ENCODE measurements at places on chromosomes 7 and 10.

DNA sequence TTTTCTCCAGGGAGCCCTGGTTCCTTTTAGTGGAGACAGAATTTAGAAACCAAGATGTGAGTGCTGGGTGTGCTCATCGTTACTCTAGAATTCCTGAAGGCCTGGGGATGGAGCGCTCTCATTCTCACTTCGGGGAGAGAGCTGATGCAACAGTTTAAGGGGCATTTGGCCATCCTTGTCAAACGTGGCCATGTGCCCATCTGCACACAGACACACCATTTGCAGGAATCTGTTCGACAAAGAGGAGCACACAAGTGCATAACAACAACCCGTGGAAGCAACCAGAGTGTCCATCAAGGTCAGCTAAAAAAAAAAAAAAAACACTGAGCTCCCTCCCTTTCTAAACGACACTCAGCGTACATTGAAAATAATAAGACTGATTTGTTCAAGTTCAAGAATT is 23.0 kb upstream of the RET start:
- no peak for DNase-seq

- no peak for DNase-seq
These were observed 107.4 kb downstream of the STRA8 start for GRCh38 chr7:135341049-135341448.

GRCh38 chr10:112295853-112296830 is 12.9 kb downstream of the TECTB start:
- no peak for DNase-seq

- no peak for DNase-seq
These were observed 2.0 kb downstream of the MNX1 start for GRCh38 chr7:157008206-157009169.

GRCh38 chr10:127736222-127736914 is 617 bp upstream of the FOXI2 start:
- no peak for DNase-seq

- DNase-seq = no peak
These were observed 248.7 kb downstream of the FZD1 start for GRCh38 chr7:91512958-91513357.

DNA sequence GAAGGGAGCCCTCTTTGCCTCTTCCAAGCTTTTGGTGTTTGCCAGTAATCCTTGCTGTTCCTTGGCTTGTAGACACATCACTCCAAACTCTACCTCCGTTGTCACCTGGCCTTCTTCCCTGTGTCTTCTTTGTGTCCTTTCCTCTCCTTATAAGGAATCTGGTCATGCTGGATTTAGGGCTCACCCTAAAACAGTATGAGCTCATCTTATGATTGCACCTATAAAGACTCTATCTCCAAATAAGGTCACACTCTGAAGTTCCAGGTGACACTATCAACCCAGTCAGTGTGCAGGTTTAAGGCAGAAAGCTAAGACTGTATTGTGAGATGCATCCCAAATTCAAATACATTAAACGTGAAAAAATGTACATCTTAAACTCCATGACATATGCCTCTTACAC is 49.0 kb upstream of the ZRANB1 start:
- DNase-seq = no peak

GRCh38 chr7:44967571-44968446 is 11.0 kb downstream of the MYO1G start:
- DNase-seq = no peak

DNA sequence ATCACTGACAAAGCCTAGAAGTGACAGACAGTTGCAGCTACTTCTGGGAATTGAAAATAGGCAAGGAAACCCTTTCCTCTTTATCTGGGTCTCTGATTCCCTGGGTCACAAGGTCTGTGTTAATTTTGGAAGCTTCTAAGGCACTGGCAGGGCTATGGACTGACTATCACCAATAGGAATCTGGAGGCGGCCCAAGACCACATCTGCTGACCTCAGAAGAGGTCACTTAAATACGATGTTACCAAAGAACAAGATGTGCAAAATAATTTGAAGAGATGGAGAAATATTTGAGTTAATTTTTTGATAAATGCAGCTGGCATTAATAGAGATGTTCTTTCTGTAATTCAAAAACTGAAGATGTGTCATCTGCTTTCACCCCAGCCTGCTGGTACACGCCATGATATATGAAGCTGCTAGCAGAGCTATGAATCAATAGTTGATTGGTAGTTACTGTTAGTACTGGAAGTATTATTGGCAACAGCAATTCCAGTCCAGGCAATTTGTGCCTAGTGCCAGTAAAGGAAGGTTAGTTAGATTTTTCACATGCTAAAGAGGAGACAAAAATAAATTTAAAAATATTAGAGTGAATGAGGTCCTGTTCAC is 5.5 kb upstream of the STEAP4 start:
- no peak for DNase-seq

GRCh38 chr10:127148933-127149220 is 47.5 kb downstream of the INSYN2A start:
- no peak for DNase-seq

DNA sequence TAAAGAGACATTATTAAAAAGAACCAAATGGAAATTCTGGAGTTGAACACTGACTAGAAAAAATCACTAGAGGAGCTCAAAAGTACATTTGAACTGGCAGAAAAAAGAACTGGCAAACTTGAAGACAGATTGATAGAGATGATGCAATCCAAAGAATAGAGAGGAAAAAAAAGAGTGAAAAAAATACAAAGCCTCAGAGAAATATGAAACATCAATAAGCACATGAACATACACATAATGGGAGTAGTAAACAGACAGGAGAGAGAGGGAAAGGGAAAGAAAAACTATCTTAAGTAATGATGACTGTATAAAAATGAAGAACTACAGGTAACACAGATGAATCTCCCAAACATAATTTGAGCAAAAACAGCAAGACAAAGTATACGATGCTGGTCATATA is 61.1 kb downstream of the CNOT4 start:
- DNase-seq = no peak

GRCh38 chr10:122257041-122257440 is 14.1 kb upstream of the BTBD16 start:
- no peak for DNase-seq

DNA sequence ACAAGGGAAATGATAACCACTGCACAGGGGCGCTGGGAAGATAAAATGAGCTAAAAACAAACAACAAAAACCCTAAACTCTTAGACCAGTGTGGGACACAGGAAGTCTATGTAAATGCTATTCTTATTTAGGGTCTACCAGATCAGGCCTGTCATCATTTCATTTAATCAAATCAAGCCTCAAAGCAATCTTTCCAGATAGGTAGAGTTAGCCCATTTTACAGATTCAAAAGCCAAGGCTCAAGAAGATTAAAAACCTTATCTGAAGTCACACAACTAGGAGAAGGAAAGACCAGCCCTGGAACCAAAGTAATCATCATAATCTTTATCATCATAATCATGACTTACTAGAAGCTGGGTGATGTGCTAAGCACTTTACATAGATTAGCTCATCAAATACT is 4.7 kb downstream of the NOD1 start:
- DNase-seq = no peak

- DNase-seq = no peak
These were observed 1053.3 kb downstream of the SORCS1 start for GRCh38 chr10:106111246-106111645.

GRCh38 chr7:33357846-33358245 is 228.5 kb downstream of the BBS9 start:
- DNase-seq = no peak

DNA sequence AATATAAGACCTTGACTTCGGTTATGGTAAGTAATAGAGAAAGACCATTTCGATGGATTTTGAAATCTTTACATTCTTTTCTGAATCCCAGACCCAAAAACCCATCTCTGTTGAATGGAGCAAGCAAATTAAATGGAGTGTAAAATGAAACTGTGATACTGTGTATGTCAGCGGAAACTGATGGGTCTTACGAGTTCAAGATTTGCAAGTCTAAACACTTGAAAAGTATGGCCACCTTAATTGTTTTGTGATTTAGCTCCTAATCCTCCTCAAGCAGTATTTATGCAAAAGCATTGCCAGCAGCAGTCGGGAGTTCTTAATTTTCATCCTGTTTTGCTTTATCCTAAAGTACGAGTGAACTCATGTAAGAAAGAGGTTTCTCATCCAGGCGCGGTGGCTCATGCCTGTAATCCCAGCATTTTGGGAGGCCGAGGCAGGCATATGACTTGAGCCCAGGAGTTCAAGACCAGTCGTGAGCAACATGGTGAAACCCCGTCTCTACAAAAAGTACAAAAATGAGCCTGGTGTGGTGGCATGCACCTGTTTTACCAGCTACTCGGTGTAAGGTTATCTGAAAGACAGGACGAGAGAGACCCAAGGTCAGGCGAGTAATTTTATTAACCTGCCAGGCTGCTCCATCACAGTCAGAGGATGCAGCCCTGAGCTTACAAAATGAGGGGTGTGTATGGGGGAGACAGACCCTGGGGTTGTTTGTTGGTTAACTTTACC is 5.8 kb upstream of the DHTKD1 start:
- no peak for DNase-seq

DNA sequence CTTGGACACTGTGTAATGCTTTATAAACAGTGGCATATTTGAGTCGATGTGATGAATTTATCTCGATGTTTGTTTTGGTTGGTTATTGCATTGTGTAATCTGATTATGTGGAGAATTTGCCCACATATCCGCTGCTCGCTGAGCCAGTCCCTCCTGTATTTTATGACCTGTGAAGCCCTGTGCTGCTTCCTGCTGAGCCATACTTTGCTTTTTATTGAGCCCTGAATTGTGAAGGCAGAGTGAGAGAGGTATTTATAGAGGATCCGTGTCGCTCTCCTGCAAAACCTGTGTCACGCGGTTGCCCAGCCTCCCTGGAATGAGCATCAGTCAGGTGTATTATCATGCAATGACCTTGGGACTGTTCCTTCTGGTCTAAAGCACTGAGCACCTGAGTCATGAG is 253.7 kb downstream of the ARHGAP21 start:
- DNase-seq = no peak

DNA sequence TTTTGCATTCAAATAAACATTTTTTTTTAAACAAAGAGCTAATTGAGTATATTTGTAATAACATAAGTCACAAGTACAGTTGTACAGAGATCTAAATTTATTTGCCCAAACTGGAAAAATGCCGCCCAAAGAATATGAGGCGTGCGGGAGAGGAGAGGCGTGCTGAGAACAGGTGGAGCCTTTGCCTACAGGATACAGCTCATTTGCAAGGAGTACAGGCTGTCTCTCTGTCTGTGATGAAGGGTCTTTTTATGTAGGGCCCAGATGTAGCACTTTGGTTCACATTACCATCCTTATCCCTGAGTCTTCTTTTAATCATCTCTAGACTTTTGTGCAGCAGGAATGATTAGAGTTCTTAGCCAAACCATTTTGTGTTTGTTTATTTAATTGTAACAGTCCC is 58.2 kb downstream of the POU6F2 start:
- no peak for DNase-seq

- DNase-seq = no peak
These were observed 133.3 kb downstream of the TEX36 start for GRCh38 chr10:125549653-125550052.

DNA sequence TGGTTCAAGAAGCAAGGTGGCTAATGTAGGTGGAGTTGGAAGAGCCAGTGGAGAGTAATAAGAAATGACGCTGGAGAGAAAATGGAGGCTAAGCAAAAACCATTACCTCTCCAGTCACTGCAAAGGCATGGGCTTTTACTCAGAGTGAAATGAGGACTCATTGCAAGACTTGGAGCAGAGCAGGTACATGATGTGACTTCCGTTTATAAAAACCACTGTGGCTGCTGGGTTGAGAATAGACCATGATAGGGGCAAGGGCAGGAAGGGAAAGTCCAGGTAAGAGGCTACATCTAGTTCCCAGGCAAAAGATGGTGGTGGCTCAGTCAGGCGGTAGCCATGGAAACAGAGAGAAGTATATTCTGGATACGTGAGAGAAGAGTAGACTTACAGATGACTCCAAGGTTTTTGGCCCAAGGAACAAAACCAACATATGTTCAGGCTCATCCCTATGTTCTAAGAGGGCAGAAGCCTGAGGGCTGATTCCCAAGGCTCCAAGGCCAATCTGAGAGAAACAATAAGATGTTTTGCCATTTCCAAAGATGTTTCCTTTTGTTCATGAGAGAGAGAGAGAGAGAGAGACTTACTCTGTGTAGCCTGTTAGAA is 21.5 kb upstream of the PDE1C start:
- DNase-seq = no peak

GRCh38 chr10:46097576-46098317 is 51.7 kb upstream of the MSMB start:
- DNase-seq = no peak

DNA sequence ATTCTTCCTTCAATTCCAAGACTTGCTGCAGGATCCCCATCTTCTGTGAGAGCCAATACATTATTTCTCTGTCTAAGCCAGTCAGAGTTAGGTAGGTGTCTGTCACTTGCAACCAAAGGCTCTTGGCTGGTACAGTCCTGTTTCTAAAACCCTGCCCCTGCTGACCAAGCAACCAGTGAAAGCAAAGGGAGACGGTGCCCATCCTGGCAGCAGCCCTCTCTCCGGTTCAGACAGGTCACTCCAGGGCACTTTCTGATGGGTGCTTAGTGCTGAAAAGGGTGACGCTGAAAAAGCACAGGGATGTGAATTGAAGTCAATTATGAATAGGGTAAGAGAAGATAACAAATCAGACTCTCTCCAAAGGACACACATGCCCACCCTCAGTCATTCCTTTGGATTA is 37.5 kb downstream of the SPOCK2 start:
- DNase-seq = no peak

- DNase-seq = no peak
These were observed 16.1 kb upstream of the SEC61G start for GRCh38 chr7:54774785-54775740.

All from NCI-H1694 (cell line).